ENCODE measurements at places on chromosomes 2 and 18. TPM values are rescaled to one million over a fixed set of nuclear protein-coding genes. Genes with fewer than 3 reads are reported as not detected.

DSG4 gene
- not detected for total RNA-seq

PRKD3 gene
- 17.2 TPM for total RNA-seq

IL36G gene
- total RNA-seq: not detected

AOX1 gene
- total RNA-seq: 28.7 TPM

AKAIN1 gene
- total RNA-seq: not detected

- no peaks in the 10 kb centered on the region for H3K36me3 ChIP-seq
- H3K4me3 ChIP-seq: no peak overlapping the region
- H3K27ac ChIP-seq: no peak overlapping the region
- H3K4me1 ChIP-seq: no peaks in the 10 kb centered on the region
Measured at GRCh38 chr2:73359915-73360697, 25.5 kb upstream of the ALMS1 start.

DNA sequence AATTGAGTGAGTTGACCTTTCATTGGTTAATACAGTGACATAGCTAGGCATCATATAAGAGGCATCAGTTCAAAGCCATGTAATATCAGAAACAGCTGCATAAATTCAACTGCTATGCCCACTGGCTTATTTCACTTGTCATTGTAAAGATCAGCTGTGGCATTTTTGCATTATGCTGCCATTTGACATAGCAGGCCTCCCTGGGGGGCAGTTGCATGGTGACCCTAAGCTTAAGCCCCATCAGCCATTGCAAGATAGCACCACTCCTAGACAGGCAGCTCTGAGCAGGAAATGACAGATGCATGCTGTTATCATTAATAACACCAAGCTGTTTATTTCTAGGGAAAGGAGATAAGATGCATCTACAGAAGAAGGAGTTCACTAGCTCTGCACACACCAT, 233.4 kb upstream of the CNTNAP5 start:
- H3K27me3 ChIP-seq: no peaks in the 10 kb centered on the region
- no peaks in the 10 kb centered on the region for H3K4me1 ChIP-seq
- H3K27ac ChIP-seq: no peak overlapping the region
- no peaks in the 10 kb centered on the region for H3K36me3 ChIP-seq
- H3K4me3 ChIP-seq: no peak overlapping the region
- no peak for DNase-seq

DNA sequence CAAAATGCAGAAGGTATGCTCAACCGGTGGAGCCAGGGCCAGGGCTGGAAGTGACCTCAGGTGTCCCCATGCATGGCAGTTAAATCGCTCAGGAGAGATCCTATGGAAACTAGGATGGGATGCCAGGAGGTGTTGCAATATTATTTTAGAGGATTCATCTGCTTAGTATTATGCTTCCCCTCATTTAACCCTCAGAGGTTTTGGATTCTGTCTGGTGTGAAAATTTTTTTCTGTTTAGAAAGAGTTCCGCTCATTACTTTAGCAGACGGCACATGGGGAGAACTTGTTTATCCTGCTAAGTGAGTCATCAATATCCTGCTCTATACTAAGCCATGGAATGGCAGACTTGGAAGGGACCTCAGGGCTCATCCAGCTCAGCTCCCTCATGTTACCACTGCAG, 42.5 kb downstream of the TRIB2 start:
- H3K27ac ChIP-seq: peak overlapping the region; percentile 22
- DNase-seq: no peak
- no peaks in the 10 kb centered on the region for H3K36me3 ChIP-seq
- peaks cover 17% of the 10 kb centered on the region for H3K4me1 ChIP-seq

DNA sequence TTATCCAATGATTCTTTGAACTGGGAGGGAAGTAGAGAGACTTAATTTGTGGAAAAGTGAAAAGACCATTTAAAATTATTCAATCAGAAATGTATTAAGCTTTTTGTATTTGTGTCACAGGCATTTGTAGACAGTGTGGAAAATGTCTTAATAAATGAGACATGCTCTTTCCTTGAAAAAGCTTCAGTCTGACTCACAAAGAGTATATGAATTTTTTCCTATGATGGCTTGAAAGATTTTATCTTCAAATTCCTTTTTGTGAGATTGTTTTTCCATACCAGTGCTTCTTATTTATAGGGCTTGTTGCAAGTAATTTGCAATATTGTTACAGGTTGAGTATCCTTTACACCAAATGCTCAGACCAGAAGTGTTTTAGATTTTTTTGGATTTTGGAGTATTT, 39.5 kb downstream of the STON1 start:
- no peaks in the 10 kb centered on the region for H3K4me1 ChIP-seq
- no peak for DNase-seq
- H3K4me3 ChIP-seq: no peak overlapping the region
- no peaks in the 10 kb centered on the region for H3K27me3 ChIP-seq

DNA sequence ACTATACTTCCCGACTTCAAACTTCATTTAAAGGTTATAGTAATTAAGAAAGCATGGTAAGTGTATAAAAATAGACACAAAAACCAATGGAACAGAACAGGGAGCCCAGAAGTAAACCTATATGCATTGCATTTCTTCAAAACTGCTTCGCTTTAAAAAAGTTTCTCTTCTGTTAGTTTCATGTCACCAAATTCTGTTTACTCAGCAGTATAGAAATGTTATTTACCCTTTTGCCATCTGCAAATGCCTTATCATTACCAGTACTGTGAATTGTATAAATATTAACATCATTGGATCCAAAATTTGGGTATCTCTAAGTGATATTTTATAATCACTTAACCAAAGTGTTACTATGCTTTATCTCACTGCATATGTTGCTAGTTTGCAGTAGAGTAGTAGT, 45.9 kb upstream of the ZNF638 start:
- H3K4me3 ChIP-seq: no peak overlapping the region
- H3K27me3 ChIP-seq: no peaks in the 10 kb centered on the region
- peak overlapping the region; percentile 96 for H3K27ac ChIP-seq
- DNase-seq: no peak
- no peaks in the 10 kb centered on the region for H3K36me3 ChIP-seq

DNA sequence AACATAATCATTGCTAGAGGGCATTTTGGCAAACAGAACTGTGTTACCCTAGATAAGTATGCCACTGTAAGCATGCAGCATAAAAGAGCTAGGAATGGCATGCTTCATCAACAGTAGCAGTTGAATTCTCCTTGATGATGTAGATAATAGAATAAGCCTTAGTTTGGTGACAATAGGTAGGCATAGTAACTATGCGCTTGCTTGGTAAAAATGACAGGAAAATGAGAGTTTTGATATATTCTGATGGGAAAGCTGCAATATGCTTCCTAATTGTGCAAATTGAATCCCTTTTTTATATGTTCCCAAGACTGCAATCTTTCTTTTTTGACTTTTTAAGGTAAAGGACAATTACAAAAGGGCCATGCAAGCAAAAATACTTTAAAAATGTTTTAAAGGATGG, 930.9 kb upstream of the FAM98A start:
- no peak overlapping the region for H3K4me3 ChIP-seq
- no peaks in the 10 kb centered on the region for H3K36me3 ChIP-seq
- no peak overlapping the region for H3K27ac ChIP-seq

- no peak overlapping the region for H3K4me3 ChIP-seq
- no peaks in the 10 kb centered on the region for H3K36me3 ChIP-seq
- no peak for DNase-seq
- no peak overlapping the region for H3K27ac ChIP-seq
- H3K27me3 ChIP-seq: no peaks in the 10 kb centered on the region
- H3K4me1 ChIP-seq: peaks cover 24% of the 10 kb centered on the region
Measured at GRCh38 chr18:9507565-9508088, 32.3 kb downstream of the RALBP1 start.

GRCh38 chr2:177106212-177106611, 106.4 kb upstream of the HNRNPA3 start:
- no peak overlapping the region for H3K27ac ChIP-seq
- no peak overlapping the region for H3K4me3 ChIP-seq
- no peak for DNase-seq
- H3K36me3 ChIP-seq: no peaks in the 10 kb centered on the region

- no peaks in the 10 kb centered on the region for H3K36me3 ChIP-seq
- no peaks in the 10 kb centered on the region for H3K27me3 ChIP-seq
- no peak overlapping the region for H3K4me3 ChIP-seq
- no peaks in the 10 kb centered on the region for H3K4me1 ChIP-seq
- DNase-seq: no peak
Measured at GRCh38 chr2:238003234-238004031, 36.6 kb downstream of the UBE2F start.

GRCh38 chr2:57207191-57207590, 839.4 kb upstream of the VRK2 start:
- H3K27ac ChIP-seq: no peak overlapping the region
- no peaks in the 10 kb centered on the region for H3K27me3 ChIP-seq
- H3K36me3 ChIP-seq: no peaks in the 10 kb centered on the region

Measured in gastrocnemius medialis (tissue), 4 donors.